ENCODE measurements at places on chromosomes 7 and 10. TPM values are rescaled to one million over a fixed set of nuclear protein-coding genes. Genes with fewer than 3 reads are reported as not detected.

PLCE1 gene
- total RNA-seq: 0.05 TPM

BRAF gene
- 56.1 TPM for total RNA-seq

CADPS2 gene
- total RNA-seq: not detected

CFAP46 gene
- total RNA-seq: not detected

NFE2L3 gene
- 4.3 TPM for total RNA-seq

NUTM2E gene
- total RNA-seq: not detected

DNA sequence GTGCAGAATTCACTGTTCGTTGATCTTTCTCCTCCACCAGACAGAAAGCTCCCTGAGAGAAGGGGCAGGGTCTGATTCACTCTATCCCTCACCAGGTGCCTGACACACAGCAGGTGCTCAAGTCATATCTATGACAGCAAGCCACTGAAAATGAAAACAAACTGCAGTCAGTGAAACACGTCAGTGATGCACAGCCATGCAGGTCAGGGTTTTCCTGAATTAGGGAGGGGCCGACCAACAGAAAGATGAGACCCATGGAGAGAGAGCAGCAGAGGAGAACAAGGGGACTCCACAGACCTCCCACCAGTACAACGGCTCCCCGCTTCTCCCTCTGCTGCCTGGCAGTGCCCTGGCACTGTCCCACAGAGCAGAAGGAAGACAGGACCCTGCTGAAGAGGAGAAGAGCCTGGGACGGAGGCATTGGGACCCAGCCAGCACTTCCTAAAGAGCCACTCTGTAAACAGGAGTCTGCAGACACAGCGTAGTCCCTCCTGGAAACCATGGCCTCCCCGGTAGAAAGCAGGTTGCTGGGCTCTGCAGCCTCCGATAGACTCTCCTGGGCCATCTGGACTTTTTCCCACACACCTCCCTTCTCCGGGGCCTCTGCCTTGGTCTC is 50.3 kb downstream of the FAM53B start:
- no peak for DNase-seq

DNA sequence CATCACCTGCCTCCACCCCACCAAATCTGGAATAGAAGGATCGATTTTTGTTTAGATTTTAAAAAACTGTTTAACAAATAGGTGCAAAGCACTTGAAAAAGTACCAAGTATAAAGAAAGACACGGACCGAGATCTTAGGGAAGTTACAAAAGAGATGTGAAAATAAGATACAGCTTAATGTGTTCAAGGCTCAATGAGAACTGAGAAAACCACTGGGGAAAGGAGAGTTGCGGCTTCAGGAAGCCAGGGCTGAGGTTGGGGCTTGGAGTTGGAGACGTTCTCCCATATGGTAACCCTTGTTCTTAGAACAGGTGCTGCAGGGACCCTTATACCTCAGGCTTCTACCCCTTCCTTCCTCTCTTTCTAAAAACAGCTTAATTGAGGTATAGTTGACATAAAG is 140.2 kb downstream of the FANK1 start:
- no peak for DNase-seq

GRCh38 chr10:15630353-15630752 is 89.4 kb downstream of the ITGA8 start:
- no peak for DNase-seq

- no peak for DNase-seq
Measured at GRCh38 chr10:129191797-129192196, 275.2 kb upstream of the MGMT start.

DNA sequence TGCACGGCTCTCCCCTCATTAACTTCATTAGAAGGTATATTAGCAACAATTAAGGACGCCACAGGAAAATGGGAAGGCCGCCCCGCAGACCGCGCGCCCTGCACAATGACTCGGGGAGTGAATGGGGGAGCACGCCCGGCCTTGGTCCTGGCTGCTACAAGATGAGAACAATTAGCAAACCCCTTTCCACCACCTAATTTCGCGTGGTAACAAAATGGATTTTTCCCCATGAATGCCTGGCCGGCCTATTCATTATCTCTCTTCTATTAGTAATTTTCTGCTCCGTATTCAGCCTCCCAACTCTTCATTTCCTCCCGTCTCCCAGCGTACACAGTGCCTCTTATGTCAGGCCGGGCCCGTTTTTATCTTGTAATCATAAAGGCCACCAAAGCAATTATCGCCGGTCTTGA is 346.9 kb downstream of the DNAJB6 start:
- DNase-seq: no peak

- DNase-seq: no peak
Measured at GRCh38 chr10:111999915-112000302, 183.7 kb downstream of the GPAM start.

- no peak for DNase-seq
Measured at GRCh38 chr7:34396437-34397064, 261.5 kb upstream of the NPSR1 start.

DNA sequence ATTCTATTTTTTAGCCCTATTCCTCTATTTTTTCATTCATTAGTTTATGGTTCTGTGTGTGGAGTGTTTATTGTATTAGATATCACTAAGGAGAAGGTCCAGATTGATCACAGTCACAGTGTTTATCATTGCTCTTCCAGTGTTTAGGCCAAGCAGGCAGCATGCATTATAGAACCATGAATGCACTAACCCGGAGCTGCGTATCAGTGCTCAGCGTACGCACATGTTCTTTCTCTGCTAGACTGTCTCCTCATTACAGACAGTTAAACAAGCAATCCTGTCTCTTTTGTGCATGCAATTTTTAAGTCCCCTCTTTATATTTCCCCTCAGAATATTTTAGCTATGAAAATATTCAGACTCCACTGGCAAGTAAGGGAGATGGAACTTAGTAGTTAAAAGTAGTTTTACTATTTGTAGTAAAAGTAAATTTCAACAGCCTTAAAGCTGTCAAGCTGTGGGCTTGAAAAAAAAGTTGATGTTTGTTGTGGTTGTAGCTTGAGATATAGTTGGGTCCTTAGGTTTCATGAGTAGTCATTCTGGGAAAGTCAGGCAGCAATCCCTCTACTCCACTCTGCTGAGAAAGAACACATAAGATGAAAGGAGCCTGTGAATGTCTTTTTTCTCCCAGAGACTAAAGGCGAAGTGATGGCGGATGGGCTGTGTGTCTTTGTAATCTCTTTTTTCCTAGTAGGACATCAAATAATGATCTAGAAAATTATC is 260.4 kb downstream of the CDK14 start:
- DNase-seq: no peak

- DNase-seq: no peak
Measured at GRCh38 chr7:41567731-41568114, 135.2 kb downstream of the INHBA start.

GRCh38 chr7:149473251-149473650 is 12.4 kb upstream of the ZNF777 start:
- DNase-seq: no peak

GRCh38 chr7:137956591-137956990 is 45.3 kb downstream of the CREB3L2 start:
- DNase-seq: no peak

Measured in T-helper 17 cell (primary cell).